Stimulated activated CD8-positive, alpha-beta memory T cell treated with anti-CD3 and anti-CD28 coated beads, Interleukin-15, amount 100 ng/mL, for 24 hours (primary cell): ENCODE measurements at places on chromosomes 7 and 10.

DNA sequence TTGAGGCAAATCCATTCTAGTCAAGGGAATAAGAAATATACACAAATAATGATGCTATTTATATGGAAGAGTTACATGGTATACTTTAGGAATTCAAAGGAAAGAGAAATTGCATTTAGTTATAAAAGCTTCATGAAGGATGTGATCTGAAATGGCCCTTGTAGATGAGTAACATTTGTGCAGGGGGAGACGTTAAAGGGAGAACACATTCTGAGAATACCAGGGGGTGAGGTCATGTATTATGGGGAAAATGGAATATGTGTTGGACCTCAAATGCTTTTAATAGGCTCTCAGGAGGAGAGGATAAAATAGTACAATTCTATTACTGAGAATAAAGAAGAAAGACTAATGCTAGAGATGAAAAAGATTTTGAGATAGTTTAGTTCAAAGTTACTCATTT, 122.5 kb upstream of the NOBOX start:
- no peak for DNase-seq

DNA sequence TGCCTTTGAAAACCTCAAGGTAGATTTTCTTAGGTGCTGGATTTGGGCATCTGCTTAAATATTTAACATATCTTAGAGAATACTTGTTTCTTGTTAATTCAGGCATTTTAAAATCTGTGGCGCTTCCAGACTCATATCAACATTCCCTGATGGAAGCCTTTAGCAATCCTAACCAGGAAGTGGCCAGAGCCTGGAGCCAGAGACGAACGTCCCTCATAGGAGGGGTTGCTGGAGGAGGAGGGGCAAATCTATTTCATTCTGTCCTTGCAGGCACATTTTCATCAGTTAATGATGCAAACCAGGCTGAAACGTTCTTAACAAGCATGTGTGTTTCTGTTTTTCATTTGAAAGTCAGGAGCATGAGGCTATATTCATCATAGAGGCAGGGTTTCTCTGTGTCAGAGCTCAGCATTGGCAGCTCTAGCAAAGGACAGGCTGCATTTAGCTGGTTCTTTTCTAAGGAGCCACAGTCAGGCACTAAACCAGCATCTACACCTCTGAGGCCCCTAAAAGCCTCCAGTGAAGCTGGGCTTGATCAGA, 17.8 kb upstream of the IFIT2 start:
- no peak for DNase-seq

DNA sequence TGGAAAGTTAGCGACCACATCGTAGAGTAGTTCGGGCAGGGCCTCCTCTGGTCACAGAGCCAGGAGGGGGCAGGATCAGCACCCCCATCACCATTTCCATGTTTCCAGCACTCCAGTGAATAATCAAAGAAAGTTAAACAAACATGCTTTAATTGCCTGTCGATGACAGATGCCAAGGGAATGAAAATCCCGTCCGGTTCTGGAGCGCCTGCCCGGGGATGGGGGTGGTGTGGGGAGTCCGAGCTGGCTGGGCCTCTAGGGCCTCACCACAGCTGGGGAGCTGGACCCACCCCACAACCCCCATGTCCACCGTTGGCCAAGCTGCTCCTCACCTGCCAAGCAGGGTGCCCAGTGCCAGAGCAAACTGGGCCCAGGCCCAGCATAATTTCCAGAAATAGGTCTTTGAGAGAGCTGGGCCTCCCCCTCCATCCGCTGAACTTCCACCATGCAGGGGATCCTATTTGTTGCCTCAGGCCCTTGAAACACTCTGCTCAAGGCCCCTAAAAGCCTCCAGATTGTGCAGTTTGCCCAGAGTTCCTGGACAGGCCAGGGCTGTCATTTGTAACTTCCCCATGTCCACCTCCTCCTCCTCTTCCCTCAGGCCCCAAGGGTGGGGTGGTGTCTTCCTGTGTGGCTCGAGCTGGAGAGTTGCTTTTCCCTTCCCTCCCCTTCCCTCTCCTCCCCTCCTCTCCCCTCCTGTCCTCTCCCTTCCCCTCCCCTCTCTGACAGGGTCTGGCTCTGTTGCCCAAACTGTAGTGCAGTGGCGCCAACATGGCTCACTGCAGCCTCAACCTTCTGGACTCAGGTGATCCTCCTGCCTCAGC, 101.0 kb downstream of the MYL10 start:
- DNase-seq, result no peak

DNA sequence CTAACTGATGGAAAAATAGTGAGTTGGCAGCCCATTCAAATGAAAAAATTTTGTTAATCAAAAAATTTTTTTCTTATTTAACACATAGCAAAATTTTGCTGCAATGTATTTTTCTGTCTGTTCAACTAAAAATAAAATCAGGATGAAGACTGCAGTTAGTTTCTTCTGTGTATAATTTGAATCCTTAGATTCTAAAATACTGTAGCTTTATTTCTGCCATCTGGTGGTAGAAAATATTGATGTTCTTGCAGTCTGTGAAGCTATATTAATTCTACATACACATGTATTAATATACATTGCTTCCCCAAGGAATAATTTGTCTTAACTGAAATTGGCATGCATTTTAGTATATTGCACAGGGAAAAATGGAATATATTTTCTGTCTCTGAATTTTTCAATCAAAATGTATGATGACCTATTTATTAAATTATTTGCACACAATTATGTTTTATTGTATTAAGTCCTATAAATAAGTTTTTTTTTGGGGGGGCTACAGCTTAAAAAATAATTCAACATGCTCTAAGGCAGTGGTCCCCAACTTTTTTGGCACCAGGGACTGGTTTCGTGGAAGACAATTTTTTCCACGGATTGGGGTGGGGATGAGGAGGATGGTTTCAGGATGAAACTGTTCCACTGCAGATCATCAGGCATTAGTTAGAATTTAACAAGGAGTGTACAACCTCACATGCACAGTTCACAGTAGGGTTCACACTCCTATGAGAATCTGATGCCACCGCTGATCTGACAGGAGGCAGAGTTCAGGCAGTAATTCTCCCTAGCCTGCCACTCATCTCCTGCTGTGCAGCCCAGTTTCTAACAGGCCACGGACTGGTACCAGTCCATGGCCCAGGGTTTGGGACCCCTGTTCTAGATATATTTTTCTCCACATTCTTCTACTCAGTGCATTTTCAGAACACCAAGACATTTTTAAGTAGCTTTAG, 119.4 kb downstream of the GNAT3 start:
- DNase-seq, result no peak

DNA sequence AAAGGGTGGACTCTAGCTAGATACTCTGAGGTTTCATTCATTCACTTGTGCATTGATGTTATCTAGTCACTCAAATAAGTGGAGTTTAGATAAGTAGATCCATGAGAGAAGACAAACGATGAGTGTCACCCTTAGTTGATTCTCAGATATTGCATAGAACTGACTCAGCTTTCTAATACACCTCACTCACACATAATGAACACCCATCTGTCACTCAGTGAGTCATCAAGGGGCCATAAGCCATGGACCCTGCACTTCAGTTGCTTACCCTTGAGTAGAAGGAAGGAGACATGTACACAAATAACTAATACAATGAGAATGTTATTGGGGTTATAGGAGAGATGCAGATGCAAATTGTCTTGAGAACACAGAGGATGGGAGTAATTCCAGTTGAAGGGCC, 163.8 kb downstream of the SORCS3 start:
- DNase-seq, result no peak

DNA sequence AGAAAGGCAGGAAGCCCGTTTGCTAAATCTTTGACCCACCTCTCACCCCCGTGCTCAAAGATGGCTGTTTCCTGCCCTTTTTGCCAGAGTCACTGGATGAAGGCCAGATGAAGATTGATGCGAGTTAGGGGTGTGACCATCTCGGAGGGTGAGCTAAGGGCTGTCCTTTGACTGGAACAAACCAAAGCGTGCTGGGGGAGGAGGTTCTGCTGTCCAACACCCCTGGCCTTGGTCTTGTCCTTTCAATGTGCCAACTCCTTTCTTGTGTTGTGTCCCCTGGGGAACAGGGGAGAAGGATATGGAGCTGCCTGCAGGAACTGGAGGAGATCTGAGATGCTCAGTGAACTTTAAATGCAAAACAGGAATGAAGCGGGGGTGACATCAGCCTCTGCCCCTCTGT, 90.3 kb upstream of the ADAM12 start:
- no peak for DNase-seq

DNA sequence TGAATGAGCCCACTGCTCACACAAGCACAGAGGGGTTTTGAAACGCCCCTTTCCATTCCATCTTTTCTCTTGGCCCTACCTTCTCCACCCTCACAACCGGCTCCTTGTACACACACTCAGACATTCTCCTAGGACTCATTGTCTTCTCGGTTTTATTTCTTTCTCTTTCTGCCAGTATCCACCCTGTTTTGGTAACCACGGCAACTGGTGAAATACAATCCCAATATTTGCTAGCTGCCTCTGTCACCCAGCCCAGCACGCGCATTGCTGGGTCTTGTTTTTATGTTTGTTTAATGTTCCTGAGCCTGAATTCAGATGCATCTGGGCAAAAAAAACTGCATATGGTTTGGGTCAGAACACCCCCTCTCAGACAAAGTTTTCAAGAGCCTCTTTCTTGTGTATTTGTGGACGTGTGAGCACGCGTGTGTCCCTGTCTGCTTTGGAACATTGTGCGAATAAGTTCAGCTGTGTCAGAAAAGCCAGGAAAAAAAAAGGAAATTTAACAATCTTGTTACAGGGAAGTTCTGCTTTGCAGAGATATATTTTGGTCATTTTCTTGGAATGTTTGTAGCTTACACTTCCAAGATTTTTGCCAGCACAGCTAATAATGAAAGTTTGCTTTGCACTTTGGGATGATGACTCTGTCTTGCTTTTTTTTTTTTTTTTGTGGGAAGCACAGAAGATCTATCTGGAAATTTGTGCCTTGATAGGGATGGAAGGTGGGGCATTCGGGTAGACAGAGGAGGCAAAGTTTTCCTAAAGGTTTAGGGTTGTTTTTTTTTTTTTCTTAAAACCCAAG, 225.9 kb downstream of the TRIL start:
- DNase-seq, result no peak

GRCh38 chr7:74542558-74543117, 88.9 kb downstream of the GTF2IRD1 start:
- no peak for DNase-seq

DNA sequence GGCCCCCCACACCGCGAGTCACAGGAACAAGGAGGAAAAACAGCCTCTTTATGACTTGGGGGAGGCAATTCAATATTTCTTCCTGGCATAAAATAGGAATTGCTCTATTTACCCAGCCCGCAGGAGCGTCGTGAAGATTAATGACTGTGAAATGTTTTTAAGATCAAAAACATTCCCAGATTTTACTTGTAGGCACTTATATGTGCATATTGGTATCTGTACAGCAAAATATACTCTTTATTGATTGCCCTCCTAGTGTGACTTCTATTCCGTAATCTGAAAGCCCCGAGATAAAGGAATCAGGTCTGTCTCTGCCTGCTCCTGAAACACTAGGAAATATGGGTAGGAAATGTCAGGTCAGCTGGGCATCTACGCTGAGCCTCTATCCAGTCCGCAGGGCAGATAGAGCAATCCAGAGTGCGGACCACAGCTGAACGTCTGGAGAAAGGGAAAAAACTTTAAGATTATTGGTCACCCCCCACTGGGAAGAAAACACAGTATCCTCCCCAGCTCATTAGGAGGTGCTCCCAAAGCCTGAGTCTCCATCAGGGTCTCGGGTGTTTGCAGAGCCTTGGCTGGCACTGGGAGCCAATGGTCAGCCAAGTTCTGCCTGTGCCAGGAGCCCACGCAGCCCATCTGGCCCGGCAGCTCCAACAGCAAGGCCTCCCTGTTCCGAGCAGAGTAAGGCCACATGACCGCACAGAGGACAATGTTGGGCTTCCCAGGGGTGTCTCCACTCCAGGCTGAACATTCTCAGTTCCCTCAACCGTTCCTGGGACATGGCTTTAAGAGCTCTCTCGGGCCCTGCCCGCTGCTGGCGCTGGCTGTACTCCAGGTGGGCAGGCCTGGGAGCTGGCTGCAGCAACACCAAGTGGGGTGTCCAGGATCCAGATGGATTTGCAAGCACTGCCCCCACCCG, 7.7 kb downstream of the CTBP2 start:
- no peak for DNase-seq
